ENCODE measurements at places on chromosomes 16 and 17. TPM values are rescaled to one million over a fixed set of nuclear protein-coding genes. Genes with fewer than 3 reads are reported as not detected.

DNA sequence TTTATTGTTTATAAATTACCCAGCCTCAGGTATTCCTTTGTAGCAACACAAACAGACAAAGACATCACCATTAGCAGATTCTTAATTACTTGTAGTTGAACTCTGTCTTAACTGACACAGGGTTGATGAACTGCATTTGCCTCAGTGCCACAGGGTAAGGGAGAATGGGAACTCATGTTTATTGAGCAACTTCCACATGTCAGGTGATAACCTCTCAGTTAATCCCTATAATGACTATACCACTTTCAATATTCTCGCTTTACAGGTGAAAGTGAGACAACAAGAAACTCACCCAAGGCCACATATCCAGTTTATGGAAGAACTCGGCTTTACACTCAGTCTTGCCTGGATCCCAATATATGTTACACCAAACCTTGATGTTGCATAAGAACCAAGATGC lies 8.6 kb downstream of the PDILT start:
- DNase-seq: no peak

DNA sequence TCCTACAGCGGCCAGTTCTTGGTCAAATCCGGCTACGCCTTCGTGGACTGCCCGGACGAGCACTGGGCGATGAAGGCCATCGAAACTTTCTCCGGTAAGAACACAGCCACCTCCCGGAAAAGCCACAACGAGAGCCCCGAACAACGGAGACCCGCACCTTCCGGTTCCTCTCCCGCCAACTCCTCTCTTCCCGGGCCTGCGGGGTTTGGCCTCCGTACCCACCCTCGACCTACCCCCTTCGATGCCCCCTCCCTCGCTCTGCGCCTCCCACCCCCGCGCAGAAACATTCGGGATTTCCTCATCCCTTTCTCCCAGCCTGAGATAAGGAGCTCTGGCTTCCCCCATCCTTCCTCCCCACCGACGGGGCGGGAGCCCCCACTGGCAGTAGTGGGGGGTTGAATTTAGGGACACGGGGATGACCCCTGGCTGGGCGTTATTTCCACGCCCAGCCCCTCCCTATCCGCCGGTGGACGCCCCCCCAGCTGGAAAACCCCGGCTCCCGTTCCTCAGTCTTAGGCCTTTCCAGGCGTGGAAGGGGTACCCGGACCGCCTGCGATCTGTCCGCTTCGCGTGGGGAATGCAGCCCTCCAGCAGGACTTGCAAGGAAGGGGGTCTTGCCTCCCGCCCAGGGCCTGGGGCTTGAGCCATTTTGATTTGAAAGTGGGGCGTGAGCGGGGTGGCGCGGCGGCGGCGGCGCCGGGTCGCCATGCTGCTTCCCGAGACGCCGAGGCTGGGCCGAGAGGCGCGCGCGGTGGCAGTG lies 822 bp downstream of the IGF2BP1 start:
- DNase-seq: no peak

DNA sequence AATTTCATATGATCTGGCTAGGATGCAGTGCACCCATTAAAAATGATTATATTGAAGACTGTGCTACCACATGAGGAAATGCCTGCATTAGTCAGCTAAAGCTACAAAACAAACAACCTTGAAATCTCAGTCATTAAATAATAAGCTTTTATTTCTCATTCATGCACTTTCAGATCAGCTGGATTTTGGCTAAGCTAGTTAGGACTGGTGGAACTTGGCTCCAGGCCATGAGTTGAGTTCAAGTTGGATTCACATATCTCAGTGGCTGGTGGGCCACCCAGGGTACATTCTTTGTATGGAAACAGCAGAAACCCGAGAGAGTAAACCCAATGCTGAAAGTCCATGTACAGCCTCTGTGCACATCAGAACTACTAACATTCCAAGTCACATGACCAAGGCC lies 6.4 kb upstream of the SLFN12L start:
- DNase-seq: no peak

GRCh38 chr17:36464765-36465088 lies 21.8 kb upstream of the ZNHIT3 start:
- no peak for DNase-seq

DNA sequence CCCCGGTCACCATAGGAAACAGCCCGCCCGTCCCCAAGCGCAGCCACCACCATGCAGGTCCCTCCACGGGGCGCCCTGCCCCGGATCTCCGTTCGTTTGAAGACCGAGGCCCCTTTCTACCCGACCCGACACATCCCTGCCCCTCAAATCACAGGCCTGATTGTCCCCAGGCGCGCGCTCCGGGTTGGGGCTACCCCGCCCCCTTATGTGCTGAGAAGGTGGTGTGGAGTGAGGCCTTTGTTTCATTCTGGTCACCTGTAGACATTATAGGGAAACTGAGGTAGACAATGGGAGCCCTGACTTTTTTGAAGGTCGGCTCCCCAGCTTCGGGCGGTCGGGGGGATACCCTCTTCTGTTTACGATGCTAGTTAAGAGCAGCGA lies 763 bp upstream of the ACTG1 start:
- peak; percentile 70 for DNase-seq

SCGB1C2 gene
- total RNA-seq: not detected

WNK4 gene
- total RNA-seq: 0.08 TPM

DNA sequence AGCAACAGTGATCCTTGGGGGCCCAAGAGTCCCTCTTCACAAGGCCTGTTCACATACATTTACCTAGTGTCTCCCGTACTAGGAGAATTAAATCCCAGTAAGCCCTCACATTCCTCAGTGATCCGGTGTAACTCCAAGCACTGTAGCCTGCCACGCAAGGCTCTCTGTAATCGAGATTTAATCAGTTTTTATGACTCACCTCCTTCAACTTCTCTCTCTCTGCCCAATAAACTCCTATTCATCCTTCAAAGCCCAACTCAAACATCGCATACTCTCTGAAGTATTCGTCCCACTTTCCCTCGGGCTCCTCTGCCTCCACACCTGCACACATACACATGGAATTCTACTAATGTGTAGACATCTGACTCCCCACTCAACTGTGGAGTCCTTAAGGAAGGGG lies 141.8 kb downstream of the CMIP start:
- DNase-seq: no peak

NDUFAF8 gene
- 53.2 TPM for total RNA-seq

- no peak for DNase-seq
These were observed 51.3 kb downstream of the NFATC3 start for GRCh38 chr16:68136515-68136914.

DNA sequence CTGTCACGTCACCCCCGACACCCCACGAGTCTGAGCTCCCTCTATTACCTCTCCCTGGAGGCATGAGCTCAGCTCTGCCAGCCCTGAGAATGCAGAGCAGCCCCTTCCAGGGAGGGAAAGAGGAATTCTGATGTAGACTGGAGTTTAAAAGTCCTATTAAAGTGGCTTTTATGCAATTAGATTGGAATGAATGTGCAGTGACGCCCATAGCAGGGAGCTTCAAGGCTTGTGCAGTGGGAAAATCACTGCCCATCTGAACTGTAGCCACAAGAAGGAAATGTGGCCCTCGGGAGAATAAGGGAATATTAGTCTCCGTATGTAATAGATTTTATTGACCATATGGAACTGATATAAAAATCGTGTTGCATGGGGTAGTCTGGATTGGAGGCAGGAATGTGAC lies 66.9 kb downstream of the ZNF423 start:
- no peak for DNase-seq

DNA sequence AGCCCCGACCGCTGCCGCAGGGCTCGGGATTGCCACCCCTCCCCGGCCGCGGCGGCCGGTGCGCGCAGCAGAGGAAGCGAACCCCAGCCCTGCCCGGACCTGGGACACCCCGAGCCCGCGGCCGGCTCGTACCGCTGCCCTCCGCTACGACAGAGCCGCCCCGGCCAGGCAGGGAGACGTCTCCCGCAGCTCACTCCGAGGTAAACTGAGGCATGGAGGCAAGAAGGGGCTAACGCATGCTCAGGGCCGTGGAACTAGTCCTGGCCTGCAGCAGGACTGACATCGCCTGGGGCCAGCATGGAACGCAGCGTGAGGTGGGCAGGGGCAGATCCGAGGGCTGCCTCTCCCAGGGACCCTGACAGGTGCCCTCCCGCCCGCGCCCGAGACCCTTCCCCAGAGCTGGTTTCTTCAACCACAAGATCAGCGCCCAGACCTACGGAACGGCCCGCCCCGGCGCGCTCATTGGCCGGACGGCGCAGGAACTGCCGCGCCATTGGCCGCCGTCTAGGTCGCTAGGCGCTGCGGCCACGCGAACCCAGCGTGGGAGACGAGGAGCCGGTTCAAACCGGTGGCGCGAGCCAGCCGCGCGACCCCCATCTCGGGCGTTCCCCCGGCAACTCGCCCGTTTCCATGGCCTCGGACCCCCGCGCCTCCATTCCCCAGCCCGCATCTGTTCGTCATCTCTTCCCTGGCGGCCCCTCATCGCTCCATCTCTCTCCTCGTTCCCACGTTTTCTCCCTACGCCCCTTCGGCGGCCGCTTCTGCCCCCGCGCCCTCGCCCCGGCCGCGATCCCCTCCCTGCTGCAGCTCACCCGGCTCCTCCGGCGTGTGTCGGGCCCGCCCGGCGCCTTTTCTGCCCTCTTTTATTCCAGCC lies at the start of gene SLC43A2:
SLC43A2 (minus strand) TSS at position 853 of the 874 bp plus-strand sequence. CDS start 960 bp downstream, outside the sequence.
- peak; percentile 82 for DNase-seq

DNA sequence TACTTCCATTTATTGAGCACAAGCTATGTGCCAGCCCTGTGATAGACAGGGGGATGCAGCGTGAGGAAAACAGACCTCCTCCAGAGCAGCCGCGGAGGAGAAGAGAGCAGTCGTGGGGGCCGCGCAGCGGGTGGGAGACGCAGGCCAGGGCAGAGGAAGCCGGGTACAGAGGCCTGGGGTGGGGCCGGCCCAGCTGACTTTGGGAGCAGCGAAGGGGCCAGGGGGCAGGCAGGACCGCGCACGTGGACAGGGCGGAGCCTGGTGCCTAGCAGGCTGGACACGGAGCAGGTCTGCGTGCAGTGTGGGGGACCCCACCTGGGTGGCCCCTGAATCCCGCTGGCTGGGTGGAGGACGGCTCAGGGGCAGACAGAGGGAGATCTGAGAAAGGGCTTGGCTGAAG lies 46.2 kb downstream of the ZFPM1 start:
- DNase-seq: no peak

DNA sequence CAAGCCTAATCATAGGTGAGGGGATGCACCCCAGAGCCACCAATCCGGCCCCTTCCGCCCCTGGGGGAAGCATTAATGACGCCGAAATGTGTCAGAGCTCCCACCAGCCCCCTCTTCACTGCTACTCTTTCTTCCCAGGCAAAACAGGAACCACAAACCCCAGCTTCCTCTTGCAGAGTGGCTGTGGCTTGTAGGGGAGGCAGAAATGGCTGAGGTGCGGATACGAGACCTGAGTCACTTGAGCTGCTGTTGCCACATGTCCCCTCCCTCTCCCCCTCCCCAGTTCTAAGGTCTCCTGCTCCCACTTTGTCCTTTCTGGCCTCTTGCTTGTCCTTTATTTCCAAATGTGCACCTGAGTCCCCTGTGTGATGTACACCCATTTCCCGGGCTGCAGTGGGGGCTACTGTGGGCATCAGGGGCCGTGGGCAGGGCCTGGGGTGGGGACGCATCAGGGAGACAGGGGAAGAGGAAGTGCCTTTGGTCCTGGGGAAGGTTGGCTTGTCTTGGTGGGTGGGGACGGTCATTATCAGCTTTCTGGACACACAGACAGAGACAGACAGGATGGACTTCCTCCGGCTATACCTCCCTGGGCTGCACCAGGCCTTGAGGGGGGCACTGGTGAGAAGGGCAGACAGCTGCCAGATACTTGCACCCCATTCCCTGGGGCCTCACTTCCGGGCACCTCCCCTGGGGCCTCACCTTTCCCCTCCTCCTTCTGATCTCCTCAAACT lies at the start of gene APOBR:
APOBR (plus strand) TSS at position 523 of the 731 bp plus-strand sequence; CDS start at position 562, 39 bp downstream.
- DNase-seq: no peak

All from psoas muscle (tissue), 8 donors.